H7 (cell line): ENCODE measurements at places on chromosomes 4 and X.
A peak's percentile ranks its signal among the peaks of the same experiment; 100 is the strongest.

DNA sequence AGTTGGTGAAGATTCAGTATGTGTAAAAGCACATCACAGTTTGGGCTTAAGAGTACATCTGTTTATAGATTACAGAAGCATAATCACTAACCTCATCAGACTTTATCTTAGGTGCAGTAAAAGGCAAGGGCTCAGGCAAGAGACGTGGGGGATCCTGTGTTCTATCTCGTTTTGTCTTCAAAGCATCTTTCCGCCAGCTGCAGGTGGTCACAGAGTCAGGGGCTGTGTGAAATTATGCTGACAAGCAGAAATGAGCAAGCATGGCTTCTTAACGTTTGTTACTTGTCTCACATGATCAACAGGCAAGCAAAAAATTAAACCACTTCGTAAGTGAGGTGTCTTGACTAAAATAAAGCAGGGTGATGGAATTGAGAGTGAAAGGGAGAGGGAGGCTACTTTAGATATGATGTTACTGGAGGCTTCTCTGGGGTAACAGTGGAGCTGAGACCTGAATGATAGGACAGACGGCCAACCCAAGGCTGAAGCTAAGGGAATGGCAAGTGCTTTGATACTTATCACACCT lies 1.4 kb upstream of the TEC start:
- no peak for DNase-seq

GRCh38 chr4:5941601-5942000 lies 48.7 kb upstream of the CRMP1 start:
- DNase-seq = no peak

DNA sequence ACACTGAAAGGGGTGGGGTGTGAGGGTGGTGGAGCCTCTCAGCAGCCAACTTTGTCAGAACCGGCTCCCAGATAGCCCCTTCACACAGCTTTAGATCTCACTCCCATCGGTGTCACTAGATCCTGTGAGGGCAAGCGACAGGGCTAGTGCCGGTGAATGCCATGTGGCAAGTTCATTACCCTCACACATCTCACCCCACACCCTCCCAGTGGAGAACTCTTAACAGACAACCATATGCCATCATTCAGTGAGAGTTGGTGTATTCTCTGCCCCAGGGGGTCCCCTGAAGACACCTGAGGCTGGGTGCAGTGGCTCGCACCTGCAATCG lies 15.3 kb downstream of the SEPTIN6 start:
- no peak for DNase-seq

DNA sequence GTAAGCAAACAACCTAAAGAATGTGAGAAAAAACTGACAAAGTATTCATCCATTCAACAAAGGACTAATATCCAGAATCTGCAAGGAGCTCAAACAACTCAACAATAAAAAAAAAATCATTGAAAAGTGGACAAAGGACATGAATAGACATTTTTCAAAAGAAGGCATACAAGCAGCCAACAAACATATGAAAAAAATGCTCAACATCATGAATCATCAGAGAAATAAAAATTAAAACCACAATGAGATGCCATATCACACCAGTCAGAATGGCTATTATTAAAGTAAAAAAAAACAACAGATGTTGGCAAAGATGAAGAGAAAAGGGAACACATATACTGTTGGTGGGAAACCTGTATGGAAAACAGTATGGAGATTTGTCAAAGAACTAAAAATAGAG lies 120.7 kb upstream of the ADGRL3 start:
- DNase-seq = no peak

DNA sequence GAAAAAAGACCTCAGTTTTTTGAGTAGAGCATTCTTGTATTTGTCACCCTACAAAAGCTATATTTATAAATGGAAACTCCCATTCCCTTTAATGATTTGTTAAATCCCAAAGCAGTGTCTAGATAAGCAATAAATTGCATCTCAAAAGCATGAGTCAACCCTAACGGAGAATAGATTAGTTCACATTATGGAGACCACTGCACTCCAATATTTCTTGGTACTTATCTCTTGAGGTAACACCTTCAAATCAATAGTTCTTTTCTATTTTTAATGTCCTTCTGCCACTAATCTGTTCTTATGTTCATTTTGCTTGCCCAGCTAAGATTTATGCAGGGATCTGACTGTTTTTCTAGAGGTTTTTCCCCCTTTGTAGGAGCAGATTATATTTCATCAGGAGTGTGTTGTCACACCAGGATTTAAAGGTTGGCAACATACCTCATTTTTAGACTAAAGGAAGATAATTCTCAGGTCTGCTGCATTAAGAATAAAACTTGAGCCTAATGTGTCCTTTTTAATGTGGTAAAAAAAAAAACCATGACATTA lies 91.4 kb upstream of the ADGRG2 start:
- no peak for DNase-seq

- no peak for DNase-seq
These were observed 2.2 kb downstream of the MAPK10 start for GRCh38 chr4:86357608-86358007.

GRCh38 chr4:116736756-116737155 lies 348.6 kb downstream of the TRAM1L1 start:
- no peak for DNase-seq

- DNase-seq = no peak
These were observed 809.7 kb upstream of the NDST4 start for GRCh38 chr4:115923152-115923551.

- no peak for DNase-seq
These were observed 178.8 kb downstream of the CAMK2D start for GRCh38 chr4:113582737-113583136.

GRCh38 chr4:29375716-29376115 lies 1344.5 kb upstream of the PCDH7 start:
- DNase-seq = peak; percentile 1

- DNase-seq = no peak
These were observed 80.8 kb downstream of the CC2D2A start for GRCh38 chr4:15550491-15550890.

DNA sequence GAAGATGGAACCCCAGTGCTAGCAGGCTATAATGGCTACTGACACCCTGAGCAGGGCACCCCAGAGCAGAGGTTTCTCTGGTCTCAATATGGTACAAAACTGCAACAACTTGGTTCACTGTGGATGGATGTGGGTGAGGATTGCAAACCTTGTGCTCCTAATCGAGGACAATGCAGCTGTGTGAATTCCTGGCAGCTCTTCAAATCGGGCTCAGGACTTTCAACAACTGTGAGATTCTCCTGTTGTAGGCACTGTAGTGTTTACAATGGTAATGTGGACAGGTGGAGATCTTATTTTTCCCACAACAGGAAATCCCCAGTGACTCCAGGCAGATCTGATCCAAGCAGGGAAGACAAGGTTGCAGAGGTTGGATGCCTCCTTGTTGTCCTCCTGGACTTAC lies 101.5 kb downstream of the RCHY1 start:
- DNase-seq = no peak

GRCh38 chrX:108735679-108736508 lies 469 bp downstream of the IRS4 start:
- DNase-seq = peak; percentile 59

- no peak for DNase-seq
These were observed 9.9 kb upstream of the ZCCHC4 start for GRCh38 chr4:25302626-25303025.

- DNase-seq = no peak
These were observed 28.3 kb downstream of the DOCK11 start for GRCh38 chrX:118523920-118524319.

DNA sequence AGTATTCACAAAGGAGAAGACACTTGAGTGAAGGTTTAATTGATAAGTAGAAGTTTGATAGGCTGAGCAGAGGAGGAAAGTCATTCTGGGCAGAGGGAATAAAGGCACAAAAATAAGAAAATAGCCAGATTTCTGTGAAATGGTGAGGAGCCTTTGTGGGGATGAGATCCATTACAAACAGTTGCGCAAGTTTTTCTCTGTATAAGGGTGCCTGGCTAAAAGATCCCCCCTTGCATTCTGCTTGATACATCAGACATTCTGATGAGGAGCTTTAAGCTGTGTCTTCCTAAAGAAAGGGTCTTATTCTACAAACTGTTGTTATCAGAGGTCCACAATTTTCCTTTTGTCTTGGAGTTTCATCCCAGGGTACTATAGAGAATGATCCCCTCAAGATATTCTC lies 112.0 kb downstream of the ARHGAP36 start:
- no peak for DNase-seq

DNA sequence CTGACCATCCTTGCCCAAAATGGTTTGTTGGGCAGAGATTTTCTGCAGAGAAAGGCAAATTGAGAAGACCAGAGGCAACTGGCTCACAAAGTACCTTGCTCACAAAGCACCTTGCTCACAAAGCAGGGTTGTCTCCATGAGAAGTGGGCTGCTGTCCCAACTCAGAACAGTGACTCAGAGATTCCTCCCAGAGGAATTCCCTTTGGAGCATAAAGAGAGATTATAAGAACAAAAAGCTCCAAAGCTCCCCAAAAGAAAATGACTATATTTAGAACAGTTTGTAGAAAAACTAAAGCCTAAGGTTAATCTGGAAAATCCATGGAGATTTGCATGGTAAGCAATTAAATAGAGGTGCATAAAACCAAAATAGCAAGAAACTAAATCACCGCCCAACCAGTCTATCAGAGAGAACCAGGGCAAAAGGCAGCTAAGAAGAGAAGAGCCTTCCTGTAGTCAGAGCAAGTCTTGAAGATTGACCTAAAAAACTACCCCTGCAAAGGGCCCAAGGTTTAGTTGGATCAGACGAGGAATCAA lies 731.4 kb downstream of the FAT4 start:
- DNase-seq = no peak

- DNase-seq = no peak
These were observed 172.1 kb downstream of the OPHN1 start for GRCh38 chrX:68261060-68261672.

- no peak for DNase-seq
These were observed 164.0 kb downstream of the PRKX start for GRCh38 chrX:3549411-3549911.

DNA sequence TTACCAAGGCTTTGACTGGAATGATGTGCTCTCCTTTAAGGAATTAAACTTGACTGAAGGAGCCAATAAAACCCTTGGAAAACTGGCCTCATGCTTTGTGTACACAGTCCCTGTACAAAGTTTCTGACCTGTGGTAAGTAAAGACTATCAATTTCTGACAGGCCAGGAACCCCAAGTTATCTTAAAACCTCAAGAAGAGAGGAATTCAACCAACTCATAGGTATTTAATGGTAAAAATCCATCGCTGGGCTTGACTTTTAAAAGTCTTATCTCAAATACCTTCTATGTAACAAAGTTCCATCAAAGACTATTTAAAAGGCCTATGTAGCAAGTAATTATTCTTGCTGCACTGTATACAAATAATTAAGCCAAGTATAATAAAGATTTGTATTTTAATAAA lies 103.7 kb upstream of the TENT5D start:
- no peak for DNase-seq

GRCh38 chrX:44876086-44876485 lies 3.1 kb downstream of the KDM6A start:
- DNase-seq = no peak

DNA sequence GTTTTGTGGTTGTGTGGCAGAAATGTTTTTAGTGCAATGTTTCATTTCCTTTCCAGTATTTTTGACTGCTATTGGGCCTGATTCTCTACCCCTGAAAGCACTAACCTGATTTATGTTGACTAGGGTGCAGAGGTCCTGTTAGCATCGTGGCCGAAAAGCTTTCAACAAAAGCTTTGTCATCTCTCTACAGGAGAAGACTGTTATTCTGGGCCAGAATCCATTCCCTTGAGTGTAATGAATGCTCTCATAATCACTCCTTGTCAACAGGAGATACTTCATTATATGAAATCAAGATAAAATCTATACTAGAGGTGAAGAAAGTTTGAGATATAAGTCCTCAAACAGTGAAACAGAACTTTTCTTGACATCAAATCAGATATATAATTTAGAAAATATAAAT lies 195.5 kb downstream of the ZNF330 start:
- no peak for DNase-seq

DNA sequence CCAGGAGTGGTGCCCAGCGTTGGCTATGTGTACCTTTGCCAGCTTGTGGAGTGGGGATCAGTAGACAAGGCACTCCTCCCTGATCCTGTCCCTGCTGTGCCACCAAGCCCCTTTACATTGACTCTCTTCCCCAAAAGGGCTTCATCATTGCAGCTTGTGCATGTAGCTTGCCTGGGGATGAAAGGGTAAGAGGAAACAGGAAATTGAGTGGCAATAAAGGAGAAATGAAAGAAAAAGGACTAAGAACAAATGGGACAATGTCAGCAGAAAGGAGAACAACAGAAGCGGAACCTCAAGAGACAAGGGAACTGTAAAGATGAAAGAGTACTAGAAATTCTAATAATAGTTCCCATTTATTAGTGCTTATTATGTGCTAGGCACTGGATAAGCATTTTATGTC lies 8.7 kb upstream of the IL13RA1 start:
- no peak for DNase-seq

GRCh38 chr4:79450053-79450452 lies 42.0 kb upstream of the GK2 start:
- DNase-seq = no peak

GRCh38 chr4:168263039-168263438 lies 55.5 kb downstream of the DDX60 start:
- no peak for DNase-seq

GRCh38 chrX:103464072-103464773 lies 55.1 kb downstream of the RAB40A start:
- peak; percentile 37 for DNase-seq

DNA sequence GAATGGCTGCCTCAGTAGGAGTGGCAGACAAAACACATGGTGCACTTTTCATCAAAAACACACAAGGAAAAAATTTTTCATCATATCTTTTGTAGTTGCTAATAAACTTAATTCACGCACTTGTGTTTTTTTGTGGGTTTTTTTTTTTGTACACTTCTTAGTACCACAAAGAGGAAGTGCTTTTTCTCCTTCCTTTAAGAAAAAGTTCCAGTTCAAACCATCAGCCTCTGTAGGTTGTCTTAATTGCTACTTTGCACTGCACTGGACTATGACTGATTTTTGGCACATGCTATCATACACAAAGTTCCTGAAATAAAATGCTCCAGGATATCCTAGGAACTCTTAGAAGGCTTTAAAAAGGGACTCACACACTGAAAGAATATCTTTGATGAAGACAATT lies at the start of gene PHEX:
TSS of gene PHEX (plus strand) at position 242 of the 400 bp plus-strand sequence. CDS start 681 bp downstream, outside the sequence.
- DNase-seq = no peak

DNA sequence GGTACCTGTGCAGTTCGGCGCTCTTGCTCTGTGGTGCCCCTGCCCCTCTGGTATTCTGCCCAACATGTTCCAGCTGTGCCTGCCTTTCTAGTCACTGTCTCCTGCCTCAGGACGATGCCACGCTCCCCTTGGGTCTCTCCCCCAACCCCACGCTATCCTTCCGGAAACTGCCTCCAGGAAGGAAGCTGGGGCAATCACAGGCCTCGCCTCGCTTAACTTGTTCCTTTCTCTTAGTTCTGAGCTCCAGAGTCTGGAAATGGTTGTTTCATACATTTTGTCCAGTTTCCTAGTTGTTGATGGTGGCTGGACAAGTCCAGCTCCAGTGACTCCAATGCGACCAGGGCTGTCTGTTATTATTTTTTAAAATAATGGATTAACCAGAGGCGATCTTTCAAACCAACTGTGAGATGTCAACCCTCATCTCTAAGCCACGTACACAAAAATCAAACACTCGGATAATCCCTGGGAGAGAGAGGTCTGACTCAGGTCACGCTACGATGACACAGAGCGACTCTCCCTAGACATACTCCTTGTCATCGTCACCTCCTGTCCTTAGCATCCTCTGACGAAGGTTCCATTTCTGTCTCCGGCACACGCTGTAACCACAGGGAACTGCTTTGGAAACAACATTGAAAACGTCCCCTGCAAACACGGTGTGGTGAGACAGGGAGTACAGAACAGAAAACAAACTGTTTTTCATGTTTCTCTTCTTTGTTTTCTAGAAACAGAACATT lies 62.5 kb downstream of the ABLIM2 start:
- DNase-seq = no peak

GRCh38 chr4:130689181-130689580 lies 1593.2 kb downstream of the C4orf33 start:
- DNase-seq = no peak
